Aorta (tissue), 5 donors: ENCODE measurements at places on chromosomes 2 and 18. TPM values are rescaled to one million over a fixed set of nuclear protein-coding genes. Genes with fewer than 3 reads are reported as not detected.
A peak's percentile ranks its signal among the peaks of the same experiment; 100 is the strongest.

Gene G6PC2
- total RNA-seq = not detected

Gene CERKL
- total RNA-seq = not detected

GRCh38 chr2:208415255-208415654 lies 8.7 kb downstream of the PTH2R start:
- no peak for DNase-seq

DNA sequence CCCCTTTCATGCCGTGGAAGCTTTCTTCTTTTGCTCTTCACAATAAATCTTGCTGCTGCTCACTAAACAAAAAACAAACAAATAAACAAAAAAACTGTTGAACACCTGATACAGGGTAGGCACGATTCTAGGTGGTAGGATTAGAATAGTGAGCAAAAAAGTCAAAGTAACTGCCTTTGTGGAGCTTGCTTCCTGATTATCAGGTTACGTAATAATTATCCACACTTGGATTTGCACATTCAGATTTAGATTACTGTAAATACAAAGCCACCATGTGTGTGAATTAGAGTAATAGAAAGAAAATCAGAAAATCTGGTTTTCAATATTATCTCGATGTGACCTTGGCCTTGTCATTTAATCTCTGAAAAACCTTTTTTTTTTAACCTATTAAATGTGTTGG lies 307.1 kb downstream of the NRXN1 start:
- DNase-seq = no peak

DNA sequence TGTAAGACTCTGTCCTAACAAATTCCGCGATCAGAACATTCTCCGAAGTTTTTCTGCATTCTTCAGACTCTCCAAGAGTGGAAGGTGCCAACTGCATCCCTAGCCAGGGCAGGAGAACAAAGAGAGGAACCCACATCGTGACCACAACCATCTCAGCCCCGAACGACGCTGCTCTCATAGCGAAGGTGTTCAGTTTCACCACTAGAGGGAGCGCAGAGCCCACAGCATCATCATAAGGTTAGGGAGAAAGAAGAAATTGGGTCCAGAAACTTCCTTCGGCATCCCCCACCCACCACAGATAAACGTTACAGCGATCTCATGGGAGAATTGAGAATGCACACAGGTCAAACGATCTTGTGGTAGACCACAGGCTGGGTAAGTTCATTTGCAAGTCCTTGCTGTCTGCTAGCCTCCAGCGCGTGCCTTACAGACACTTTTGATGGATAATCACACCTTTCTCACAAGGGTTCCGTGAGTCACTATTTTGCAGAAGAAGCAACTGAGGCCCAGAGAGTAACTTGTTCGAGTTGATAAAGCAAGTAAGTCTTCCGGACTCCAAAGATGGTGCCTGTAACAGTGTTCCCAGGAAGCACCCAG lies 53.7 kb upstream of the ARL4C start:
- DNase-seq = peak; percentile 74

DNA sequence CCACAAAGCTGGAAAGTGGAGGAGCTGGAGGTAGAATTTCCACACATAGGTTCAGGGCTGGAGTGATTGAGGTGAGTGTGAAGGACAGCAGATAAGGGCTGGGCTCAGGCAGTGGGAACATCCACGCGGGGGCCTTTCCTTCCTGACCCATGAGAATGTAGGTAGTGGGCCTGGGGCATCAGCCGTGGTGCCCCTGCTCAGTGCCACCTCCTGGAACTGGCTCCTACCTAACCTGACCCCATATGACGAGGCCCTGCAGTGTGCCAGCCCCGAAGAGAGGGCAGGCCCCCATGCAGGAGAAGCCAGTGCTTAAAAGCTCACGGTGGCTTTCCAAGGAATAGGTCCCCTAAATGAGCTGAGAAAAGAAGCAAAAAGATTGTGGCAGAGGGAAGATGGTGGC lies 66.2 kb downstream of the HS6ST1 start:
- no peak for DNase-seq

GRCh38 chr18:38940475-38940862 lies 1374.9 kb upstream of the CELF4 start:
- no peak for DNase-seq

DNA sequence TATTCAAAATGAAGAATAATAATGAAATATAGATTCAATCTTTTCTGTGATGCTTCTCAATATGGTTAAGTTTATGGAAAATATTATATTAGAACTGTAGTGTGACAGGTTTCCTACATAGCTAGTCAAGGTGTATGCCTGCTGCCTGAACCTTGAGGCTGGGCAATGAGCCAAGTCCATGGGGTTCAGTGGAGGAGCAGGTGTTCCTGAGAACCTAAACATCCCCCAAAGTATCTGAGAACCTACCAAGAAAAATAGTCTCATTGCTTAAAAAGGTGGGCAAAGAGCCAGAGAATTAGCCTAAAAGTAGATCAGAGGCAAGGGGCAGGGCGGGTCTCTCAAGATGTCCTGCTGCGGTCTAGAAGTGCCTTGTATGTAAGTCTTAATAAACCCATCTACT lies 185.9 kb upstream of the SPHKAP start:
- DNase-seq = no peak

DNA sequence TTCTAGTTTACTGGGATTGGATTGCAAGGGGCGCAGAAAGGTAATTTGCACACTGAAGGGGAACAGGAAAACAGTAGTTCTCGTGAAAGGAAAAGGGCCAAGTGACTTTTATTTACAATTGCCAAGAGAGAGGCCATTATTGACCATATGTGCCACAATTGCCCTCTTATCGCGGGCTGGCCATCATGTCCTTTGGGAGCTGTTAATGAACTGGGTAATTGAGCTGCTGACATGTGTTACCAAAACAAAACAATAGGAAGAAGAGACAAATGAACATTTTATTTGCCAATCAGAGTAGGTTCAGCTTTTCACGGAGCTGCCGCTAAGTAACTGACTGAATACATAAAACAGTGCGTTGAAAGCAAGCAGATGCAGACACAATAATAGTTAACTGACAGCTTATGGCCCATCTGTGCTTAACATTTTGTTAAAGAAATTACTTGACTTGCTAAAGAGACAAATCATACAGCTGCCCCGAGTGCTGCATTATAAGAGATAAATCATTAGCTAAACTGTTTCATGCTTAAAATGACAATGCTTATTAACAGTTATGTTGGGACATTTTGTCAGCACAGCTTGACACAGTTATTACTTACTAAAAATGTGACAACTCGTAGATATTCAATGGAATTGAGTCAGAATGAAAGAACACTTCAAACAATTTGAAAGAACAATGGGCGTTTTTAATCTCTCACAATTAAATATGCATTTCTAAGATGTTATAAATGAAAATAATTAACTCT lies 57.5 kb downstream of the PAX3 start:
- no peak for DNase-seq

DNA sequence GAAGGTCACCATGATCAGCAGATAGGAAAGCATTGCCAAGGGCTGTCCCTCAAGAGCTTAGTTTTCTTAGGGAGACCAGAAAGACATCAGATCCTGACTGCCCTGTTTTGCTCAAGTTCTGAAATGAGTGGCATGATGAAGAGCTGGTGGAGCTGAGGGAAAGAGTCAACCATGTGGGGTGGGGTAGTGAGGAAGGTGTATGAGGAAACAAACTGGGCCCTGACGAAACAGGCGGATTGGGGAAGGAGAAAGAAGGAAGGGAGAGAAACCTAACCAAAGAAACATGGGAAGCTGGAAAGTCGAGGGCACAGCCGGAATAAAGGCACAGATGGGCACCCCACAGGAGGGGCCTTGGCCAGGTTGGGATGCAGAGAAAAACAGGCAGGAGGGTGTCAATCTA lies 8.0 kb downstream of the TGOLN2 start:
- no peak for DNase-seq

DNA sequence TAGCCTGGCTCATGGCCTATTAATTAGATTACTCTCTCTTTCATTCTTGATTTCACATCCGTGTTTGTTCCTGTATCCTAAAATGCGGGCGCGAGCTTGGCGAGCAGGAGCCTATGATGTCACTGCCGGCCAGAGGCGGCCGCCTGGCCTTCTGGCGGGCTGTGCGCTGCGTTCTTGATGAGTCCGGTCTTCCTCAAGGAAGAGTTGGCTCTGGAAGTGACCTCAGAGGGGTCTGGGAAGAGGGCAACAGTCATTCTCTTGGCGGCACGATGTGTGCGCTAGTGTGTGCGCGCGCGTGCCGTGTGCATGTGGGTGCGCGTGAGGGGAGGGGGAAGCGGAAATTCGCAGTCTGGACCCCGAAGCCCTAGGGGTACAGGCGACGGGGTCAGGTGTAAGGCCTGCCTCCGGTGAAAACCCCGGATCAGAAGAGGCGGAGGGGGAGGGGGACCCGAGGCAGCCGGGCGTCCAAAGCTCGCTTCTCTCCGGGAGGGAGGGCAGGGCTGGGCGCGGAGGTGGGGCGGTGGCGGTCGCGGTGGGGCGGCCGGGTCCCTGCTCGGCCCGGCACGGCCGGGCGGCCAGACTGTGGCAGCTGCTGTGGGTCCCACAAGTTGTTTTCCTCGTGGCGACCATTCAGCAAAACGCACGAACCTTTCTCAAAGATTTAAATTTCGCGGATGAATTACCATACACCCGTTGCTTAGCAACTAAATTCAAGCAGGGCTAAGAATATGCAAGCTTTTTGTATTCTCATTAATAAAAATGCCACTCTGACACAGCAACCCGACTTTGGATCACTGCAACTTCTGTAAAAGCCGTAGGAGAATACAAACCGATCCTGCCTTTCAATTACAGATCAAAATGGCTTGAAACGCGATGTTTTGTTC lies 8.4 kb downstream of the POU3F3 start:
- no peak for DNase-seq

DNA sequence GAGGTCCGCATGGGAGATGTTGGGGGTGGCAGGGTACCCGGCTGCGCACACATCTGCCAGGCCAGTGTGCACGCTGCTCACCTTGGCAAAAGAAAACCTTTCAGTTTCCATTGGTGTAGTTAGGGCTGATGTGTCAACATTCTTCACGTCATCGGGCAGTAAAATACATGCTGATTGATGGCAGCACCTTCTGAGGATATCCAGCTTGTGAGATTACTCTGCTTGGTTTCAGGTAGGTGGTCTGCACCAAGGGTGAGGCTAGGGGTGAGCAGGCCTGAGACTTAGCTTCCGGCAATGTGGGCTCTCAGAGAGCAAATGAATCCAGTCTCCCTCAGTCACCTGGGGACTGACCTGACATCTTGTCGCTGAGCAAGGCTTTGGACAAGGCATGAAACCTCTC lies 19.3 kb upstream of the ACKR3 start:
- no peak for DNase-seq

- no peak for DNase-seq
Observed at GRCh38 chr2:118103951-118104940, 16.0 kb downstream of the INSIG2 start.

- DNase-seq = no peak
Observed at GRCh38 chr2:23250371-23250770, 134.6 kb upstream of the KLHL29 start.

DNA sequence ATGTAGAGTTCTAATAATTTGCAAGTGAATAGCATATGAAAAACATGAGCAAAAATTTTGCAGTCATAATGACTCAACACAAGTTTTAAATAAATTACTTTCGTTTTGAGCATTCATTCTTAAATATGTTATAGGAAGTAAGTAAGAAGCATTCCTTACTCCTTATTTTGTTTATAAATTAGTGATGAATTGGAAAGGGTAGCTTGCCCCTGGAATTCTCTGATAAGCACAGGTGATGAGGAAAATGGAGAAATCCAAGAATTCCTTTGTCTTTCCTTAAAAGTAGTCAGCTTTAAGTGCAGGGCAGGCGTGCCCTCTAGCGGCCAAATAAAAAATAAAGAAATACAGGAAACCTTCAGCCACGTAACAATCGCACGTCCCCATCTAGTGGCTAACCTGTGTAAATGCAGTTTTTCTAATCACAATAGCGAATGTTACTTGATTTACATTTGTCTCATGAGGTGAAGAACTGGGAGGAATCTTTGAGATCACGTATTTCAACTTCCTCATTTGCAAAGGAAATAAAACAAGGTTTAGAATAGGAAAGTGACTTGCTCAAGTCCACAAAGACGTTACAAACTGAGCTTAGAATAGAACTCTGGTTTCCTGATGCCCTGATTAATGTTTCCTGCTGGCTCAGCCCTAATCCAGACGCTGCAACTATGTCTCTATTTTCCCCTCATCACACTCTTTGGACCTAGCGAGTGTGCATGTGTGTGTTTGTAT lies 47.2 kb upstream of the ZNG1B start:
- no peak for DNase-seq

DNA sequence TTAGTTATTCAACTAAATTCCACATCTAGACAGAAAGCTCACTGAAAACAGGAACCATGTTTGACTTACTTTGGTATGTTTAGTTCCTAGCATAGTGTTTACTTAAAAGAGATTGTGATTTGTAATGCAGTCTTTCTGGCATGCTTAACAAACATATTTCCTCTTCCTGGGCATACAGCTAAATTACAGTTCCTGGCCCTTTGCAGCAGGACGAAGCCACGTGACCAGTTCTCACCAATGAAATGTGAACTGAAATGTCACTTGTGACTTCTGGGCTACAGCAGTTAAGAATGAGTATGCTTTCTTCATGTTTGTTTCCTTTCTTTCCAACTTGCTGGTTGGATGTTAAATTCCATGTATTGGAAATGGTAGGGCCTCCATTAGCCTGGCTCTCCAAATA lies 330.5 kb downstream of the FIGN start:
- no peak for DNase-seq

DNA sequence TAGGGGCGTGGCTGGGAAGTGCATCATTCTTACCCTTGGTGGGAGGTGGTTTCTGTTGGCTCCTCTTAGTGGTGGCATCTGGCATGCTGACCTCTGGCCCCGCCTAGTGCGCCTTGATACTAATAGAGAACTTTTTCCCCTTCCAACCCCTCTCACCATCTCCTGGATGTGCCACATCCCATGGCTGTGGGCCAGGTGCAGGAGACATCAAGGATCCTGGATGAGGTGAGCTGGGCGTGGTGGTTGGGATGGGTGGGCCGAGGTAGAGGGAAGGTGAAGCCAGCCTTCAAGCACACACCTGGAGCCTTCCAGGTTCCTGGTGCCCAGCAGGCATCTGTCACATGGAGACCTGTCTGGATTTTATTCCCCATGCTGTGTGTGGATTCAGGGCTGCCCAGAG lies 149.2 kb downstream of the DYSF start:
- peak; percentile 18 for DNase-seq

GRCh38 chr2:85437488-85438200 lies 19.1 kb downstream of the SH2D6 start:
- DNase-seq = peak; percentile 96

DNA sequence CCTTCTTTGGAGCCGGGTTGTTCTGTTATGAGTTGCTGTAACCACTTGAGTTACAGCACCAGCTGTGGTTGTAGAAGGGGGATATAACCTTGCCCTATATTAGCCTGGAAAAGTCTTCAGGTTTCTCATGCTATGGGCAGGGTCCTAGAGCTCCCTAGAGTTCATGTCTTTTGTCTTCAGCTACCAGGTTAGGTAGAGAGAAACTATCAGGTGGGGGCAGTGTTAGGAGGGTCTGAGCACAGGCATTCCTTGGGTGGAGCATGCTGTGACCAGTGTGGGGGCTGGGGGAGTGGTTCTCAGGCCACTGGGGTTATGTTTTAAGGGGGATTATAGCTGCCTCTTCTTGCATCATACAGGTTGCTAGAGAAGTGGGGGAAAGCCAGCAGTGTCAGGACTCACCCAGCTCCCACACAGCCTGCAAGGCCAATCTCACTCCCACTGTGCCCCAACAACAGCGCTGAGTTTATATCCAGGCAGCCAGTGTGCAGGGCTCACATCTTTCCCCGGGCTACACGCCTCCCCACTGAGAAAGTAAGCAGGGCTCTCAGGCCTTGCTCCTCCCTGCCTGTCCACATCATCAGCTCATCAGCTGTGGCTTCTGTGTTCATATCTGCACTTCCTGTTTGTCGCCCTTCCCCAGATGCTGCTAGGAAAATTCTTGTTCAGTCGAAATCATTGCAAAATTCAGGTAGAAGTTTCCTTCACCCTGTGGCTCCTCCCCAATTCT lies 133.8 kb upstream of the NRXN1 start:
- DNase-seq = no peak
